NCI-H1694 (cell line): ENCODE measurements at places on chromosomes 2 and 18.
A peak's percentile ranks its signal among the peaks of the same experiment; 100 is the strongest.

DNA sequence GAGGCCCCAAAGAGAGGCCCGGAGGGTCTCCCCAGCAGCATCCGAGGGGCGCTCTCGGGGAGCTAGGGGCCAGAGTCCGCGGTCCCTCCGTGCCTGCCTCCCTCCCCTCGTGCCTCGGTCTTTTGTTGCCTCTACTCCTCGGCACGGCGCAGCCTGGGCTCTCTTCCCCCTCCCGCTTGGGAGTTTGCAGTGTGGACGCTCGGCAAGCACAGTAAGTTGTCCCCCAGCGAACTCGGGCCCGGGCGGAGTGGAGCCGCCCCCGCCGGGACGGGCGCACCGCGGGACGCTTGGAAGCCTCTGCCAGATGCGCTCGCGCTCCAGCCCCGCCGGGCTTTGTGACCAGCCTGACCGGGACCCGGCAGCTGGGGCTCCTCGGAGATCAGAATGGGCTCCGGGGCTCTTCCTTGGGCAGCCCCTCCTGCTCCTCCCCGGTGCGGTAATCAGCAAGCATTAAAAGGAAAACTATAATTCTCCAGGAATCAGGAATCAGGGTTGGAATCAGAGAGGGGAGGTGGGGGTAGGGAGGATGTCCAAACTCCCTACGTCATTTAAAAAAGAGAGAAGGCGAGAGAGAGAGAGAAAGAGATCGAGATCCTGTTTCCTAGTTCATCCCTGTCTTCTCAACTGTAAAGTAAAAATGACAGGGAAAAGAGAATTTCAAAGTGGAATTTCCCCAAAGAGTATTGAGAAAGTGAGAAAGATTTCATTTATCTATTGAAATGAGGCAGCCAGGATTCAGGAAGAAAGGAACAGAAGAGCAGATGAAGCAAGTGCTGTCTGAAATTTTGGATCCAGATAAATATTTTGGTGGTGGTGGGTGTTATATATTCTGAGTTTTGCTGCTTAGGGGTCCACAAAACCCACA, 786 bp upstream of the TMEM200C start:
- no peak for DNase-seq

- DNase-seq = peak; percentile 73
Measured at GRCh38 chr2:24083567-24084385, 858 bp downstream of the TP53I3 start.

DNA sequence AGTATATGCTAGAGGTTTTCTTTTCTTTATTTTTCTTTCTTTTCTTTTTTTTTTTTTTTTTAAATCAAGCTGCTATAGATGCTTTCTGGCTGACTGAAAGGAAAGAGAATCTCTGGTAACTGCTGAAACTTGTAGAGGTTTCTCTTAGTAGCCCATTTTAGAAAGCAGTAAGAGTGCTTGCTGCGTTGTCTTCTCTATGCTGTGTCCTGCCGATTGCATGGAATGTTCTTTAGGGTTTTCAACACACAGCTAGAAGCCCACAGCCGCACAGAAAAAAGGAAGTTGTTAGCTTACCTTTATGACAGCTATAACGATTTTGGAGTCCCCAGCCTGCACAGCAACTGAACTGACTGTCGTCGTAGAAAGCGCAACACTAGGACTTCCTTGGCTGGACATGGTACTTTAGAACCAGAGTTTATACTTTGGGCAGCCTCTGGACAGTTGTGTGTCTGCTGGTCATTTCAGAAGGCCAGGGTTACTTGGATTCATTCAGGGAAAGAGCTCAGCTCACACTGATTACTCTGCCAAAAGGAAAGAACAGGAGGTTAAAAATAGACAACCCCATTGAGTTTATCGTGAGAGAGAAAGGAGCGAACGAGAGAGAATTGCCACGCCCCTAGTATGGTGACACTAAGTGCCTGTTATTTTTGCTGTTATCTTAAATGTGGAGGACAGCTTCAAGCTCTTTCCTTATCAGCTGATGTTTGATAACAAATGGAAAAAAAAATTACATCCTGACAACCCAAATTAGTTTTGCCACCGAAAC, at the start of gene CCDC141:
Gene CCDC141, minus strand, starts transcription at position 592 of the 766 bp plus-strand sequence. Its CDS starts 196 bp downstream, at position 396.
- no peak for DNase-seq

- no peak for DNase-seq
Measured at GRCh38 chr2:201759567-201759966, 21.2 kb downstream of the ALS2 start.

- DNase-seq = no peak
Measured at GRCh38 chr2:126531029-126531428, 124.9 kb upstream of the GYPC start.

- no peak for DNase-seq
Measured at GRCh38 chr2:159217676-159218075, 68.8 kb downstream of the WDSUB1 start.

DNA sequence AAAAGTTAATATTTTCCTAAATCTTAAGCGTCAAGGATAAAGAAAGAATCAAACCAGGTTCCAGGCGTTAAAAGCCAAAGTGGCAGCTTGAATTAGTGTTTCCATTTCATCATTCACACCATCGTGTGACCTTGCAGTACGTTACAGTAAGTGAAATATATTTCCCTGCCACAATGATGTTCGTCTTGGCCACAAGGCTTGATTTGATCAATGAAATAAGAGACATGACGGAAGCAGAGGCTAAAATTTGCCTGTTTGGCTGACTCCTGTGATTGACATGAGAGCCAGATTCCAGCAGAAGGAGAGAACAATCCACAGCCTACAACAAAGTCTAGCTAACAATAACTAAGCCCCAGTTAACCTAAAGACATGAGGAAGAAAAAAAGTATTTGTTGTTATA, 62.0 kb downstream of the ASXL2 start:
- DNase-seq = no peak

DNA sequence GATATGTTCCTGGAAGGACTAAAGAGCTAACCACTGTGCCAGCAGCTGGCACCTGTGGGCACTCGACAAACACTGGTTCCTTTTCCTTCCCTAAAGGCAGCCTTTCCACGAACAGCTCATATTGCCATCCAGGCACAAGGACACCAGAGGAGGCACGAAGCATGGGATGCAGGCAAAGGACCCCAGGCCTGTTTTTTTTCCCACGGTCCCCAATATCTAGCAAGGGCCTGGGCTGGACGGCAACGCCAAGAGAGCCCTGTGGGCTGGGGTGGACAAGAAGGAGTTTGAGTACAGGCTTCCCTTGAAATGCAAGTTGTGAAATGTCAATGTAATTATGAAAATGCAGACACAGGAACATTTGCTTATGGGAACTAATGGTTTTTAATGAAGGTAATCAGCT, 135.9 kb downstream of the CYP26B1 start:
- no peak for DNase-seq

- DNase-seq = peak; percentile 38
Measured at GRCh38 chr2:231674587-231675338, 33.6 kb upstream of the PTMA start.

DNA sequence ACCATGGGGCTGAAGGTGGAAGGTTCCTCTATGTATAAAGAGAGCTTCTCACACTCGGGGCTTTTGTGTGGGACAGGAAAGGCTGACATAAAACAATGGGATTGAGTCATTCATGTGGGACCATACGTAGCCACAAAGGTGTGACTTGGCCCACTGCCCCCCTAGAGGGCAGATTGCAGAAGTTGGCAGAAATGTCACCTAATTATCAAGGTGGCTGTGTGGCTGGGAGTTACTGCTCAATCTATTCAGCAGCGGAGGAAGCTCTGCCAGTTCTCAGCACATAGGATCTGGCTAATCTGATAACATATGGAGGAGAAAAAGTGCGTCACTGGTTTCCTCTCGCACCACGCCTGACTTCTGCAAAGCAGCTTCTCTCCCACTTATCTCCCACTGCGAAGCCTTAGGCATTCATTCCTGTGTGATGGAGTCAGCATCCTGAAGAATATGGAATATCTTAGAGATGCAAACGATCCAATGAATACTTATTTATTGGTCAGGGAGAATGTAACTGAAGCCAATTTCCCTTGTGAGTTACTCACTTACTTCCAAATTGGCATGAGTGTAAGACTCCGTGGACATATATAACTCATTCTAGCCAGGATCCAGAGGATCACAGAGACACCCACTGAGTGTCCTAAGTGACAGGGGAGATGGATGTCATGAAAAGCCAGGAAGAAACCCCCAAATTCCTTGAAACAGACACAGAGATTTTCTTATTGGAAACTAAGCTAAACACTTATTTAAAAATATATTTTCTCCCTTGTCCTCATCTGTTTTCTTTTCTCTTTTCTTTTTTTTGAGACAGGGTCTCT, 344.8 kb downstream of the TGIF1 start:
- peak; percentile 1 for DNase-seq

DNA sequence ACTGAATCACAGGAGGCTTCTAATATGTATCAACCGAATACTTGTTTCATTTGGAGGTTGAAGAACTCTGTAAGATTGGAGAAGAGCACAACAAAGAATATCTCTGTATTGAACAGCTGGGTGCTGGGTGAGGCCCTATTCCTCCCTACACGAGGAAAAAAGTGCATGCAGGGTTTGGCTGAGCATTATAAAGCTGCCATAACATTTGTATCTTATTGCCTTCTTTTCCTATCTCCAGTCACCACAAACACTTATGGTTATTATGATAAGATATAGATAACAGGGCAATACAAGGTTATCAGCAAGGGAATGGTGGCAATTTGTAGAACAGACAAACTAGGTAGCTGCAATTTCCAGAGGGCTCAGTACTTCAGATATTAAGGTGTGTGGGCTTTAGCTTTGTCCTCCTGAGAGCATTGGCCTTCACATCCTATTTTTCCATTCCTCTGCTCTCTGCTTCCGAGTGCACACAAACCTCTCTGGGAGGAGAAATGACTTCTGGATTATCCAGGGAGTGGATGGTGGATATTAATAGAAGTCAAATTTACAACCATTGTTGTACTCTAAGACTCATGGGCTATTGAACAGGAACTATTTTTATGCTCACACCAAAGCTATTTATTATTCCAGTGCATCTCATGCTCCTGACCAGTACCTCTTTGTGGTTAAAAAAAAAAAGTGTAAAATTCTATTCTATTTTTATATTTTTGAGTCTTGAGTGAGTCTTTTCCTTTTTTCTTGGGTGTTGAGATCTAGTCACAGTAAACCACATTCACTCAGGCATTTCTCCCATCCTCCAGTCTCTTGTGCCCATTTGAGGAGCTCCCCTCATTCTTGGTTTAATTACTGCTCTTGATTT, 248.4 kb downstream of the ETAA1 start:
- DNase-seq = no peak

GRCh38 chr2:223886726-223887125, 49.3 kb upstream of the AP1S3 start:
- no peak for DNase-seq

GRCh38 chr2:99682275-99683060, 192.7 kb upstream of the REV1 start:
- no peak for DNase-seq

- DNase-seq = no peak
Measured at GRCh38 chr2:100822587-100823248, 2.8 kb downstream of the NPAS2 start.

GRCh38 chr2:73939419-73939818, 12.7 kb downstream of the DGUOK start:
- DNase-seq = no peak

DNA sequence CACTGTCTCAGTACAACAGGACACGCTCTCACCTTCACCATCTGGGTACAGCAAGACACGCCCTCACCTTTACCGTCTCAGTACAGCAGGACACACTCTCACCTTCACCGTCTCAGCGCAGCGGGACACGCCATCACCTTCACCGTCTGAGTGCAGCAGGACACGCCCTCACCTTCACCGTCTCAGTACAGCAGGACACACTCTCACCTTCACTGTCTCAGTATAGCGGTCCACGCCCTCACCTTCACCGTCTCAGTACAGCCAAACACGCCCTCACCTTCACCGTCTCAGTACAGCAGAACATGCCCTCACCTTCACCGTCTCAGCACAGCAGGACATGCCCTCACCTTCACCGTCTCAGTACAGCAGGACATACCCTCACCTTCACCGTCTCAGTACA, 109.9 kb upstream of the CTDP1 start:
- DNase-seq = no peak

- no peak for DNase-seq
Measured at GRCh38 chr2:70671092-70671675, 96.8 kb downstream of the ADD2 start.

DNA sequence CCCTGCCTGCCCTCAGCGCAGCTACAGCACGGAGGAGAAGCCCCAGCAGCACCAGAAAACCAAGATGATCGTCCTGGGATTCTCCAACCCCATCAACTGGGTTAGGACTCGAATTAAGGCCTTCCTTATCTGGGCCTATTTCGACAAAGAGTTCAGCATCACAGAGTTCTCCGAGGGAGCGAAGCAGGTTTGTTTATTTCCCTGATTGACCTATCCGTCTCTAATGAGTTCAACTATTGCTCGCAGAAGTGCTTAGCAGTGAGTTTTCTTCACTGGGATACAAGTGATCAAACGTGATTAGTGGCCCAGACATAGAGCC, 639 bp downstream of the MAIP1 start:
- no peak for DNase-seq

- no peak for DNase-seq
Measured at GRCh38 chr2:102356381-102356712, 751 bp downstream of the IL18R1 start.

DNA sequence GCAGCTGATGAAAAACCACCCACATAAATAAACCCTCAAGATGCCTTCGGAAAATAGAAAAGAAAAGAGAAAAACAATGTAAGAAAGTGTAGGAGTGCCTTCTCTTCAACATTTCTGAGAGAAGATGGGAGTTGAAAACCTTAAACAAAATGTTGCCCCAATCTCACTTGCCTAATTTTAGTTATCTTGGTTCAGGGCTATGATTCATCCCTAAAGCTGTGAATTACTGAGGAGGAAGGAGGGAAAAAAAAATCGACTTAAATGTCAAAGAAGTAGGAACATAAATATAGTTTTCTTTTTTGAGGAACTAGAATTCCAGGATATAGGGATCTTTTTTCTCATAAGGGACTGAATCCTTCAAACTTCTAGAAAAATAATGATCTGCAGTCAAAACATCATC, 360.3 kb downstream of the TGIF1 start:
- DNase-seq = no peak

- DNase-seq = no peak
Measured at GRCh38 chr2:97963079-97963406, 32.7 kb downstream of the TMEM131 start.

- DNase-seq = no peak
Measured at GRCh38 chr2:210363261-210363660, 48.3 kb upstream of the MYL1 start.

DNA sequence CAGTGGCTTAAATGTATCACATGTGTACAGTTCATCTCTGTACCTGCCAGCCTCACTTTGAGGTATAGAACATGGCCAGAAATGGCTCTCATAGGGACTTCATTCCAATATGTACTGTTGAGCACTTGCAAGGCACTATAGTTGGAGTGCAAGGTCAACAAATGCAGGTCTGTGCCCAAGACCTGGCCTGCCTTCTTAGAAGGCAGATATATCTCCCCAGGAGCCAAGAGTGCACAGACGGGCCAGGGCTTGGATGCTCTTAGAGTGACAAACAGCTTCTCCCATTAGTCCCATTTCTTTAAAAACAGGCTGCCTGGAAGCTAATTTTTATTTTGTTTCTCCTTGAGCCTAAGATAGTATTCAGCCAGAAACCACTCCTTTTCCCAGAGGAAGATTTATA, 7.3 kb downstream of the TEX261 start:
- no peak for DNase-seq
